ENCODE measurements at places on chromosomes 6 and 20.

- no peak for DNase-seq
Measured at GRCh38 chr6:19551611-19552010, 285.6 kb upstream of the ID4 start.

GRCh38 chr20:49028684-49029083 is 17.4 kb upstream of the CSE1L start:
- peak; percentile 68 for DNase-seq

DNA sequence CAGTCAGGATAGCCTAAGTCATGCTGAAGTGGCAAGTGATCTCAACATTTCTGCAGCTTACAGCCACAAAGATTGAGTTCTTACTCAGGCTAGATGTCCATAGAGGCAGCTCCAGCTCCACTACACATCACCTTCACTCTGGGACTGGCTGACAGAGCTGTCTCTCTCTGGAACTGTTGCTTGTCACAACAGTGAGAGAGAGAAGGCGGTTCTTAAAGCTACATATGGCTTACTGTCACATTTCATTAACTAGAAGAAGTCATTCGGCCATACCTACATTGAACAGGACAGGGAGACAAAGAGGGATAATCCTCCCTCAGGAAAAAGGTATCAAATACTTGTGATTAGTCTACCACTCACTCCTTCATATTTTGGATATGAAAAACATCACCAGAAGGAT is 914.9 kb upstream of the FLRT3 start:
- DNase-seq, result no peak

- DNase-seq, result no peak
Measured at GRCh38 chr20:49961413-49961812, 21.4 kb upstream of the SNAI1 start.

GRCh38 chr6:106145144-106145543 is 59.0 kb downstream of the PRDM1 start:
- no peak for DNase-seq

- peak; percentile 63 for DNase-seq
Measured at GRCh38 chr6:10951675-10952282, 64.9 kb downstream of the SYCP2L start.

GRCh38 chr6:41648921-41649320 is 10.7 kb downstream of the MDFI start:
- no peak for DNase-seq

DNA sequence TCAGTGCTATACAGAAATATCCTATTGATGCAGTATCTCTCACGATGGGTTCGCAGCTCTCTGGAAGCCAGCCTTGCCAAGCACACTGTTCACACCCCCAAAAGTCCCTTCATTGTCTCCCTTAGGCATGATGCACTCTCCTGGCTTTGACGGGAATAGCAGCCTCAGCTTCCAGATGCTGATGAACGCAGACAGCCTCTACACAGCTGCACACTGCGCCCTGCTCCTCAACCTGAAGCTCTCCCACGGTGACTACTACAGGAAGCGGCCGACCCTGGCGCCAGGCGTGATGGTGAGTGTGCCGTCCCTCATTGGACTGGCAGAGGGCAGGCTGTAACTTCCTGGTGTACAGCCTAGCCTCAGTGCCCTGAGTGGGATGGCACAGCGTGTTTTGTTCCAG is 60.0 kb upstream of the PBOV1 start:
- DNase-seq, result peak; percentile 63

- DNase-seq, result no peak
Measured at GRCh38 chr20:60591172-60591799, 633.1 kb downstream of the CDH26 start.
